ENCODE measurements at places on chromosomes 16 and 17. TPM values are rescaled to one million over a fixed set of nuclear protein-coding genes. Genes with fewer than 3 reads are reported as not detected.

- no peak for DNase-seq
- H3K27ac ChIP-seq = no peak overlapping the region
- H3K4me3 ChIP-seq = no peak overlapping the region
- no peaks in the 10 kb centered on the region for H3K36me3 ChIP-seq
These were observed 12.7 kb upstream of the STAC2 start for GRCh38 chr17:39238311-39238972.

Gene CHST6
- 0.60 TPM for total RNA-seq

DNA sequence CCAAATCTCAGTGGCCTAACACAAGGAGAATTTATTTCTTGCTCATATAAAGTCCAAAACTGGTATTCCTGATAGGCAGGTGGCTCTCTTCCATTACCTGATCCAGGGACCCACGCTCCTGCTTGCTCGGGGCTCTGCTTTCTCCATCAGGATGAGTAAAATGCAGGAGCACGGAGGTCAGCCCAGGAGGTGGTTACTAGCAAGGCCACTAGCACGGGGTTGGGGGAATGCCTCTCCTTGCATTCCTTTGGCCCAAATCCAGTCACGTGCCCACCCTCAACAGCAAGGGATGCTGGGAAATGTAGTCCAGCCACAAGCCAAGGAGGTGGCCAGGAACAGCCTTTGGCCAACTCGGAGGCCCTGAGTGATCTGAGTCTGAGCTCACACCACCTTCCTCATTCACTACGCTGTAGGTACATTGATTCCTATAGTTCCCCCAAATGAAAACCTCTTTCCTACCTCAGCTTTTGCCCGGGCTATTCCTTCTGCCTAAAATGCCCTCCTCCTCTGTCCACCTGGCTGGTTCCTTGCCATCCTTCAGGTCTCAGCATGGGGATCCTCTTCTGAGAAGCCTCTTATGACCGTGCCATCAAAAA, 38.3 kb upstream of the HAPSTR1 start:
- no peaks in the 10 kb centered on the region for H3K27me3 ChIP-seq
- H3K4me1 ChIP-seq = peaks cover 4% of the 10 kb centered on the region
- H3K27ac ChIP-seq = no peak overlapping the region
- H3K4me3 ChIP-seq = no peak overlapping the region

Gene SAMD14
- 15.6 TPM for total RNA-seq

Gene TMEM238L
- not detected for total RNA-seq

Gene PYY
- not detected for total RNA-seq

Gene XYLT1
- 0.78 TPM for total RNA-seq

GRCh38 chr16:19883966-19884485, 622 bp downstream of the GPRC5B start:
- H3K27me3 ChIP-seq = peaks cover 12% of the 10 kb centered on the region
- H3K4me1 ChIP-seq = peaks cover 21% of the 10 kb centered on the region
- H3K36me3 ChIP-seq = no peaks in the 10 kb centered on the region
- peak overlapping the region; percentile 29 for H3K4me3 ChIP-seq
- peak; percentile 15 for DNase-seq

DNA sequence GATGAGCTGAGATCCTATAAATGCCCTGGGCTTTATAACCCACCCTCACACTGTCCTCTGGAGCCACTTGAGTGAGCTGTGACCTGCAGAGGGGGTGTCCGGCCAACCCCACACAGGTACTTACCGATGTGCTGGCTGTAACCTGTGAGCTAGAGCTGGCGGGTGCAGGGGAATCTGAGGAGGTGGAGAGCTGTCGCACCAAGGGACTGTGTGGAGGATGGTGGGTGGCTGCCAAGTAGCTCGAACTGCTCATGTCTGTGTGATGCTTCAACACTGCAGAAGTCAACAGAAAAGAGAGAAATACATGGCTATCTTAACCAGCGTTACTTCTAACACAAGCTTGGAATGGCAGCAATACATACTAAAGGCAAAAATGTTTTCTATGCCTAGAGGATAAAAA, 39.4 kb downstream of the STH start:
- no peaks in the 10 kb centered on the region for H3K27me3 ChIP-seq
- H3K4me1 ChIP-seq = no peaks in the 10 kb centered on the region
- H3K36me3 ChIP-seq = peaks cover 33% of the 10 kb centered on the region
- no peak overlapping the region for H3K4me3 ChIP-seq
- no peak overlapping the region for H3K27ac ChIP-seq

- no peaks in the 10 kb centered on the region for H3K27me3 ChIP-seq
- DNase-seq = no peak
- no peak overlapping the region for H3K27ac ChIP-seq
- peaks cover 7% of the 10 kb centered on the region for H3K4me1 ChIP-seq
- peaks cover 7% of the 10 kb centered on the region for H3K36me3 ChIP-seq
These were observed 11.7 kb upstream of the SREBF1 start for GRCh38 chr17:17848311-17849082.

DNA sequence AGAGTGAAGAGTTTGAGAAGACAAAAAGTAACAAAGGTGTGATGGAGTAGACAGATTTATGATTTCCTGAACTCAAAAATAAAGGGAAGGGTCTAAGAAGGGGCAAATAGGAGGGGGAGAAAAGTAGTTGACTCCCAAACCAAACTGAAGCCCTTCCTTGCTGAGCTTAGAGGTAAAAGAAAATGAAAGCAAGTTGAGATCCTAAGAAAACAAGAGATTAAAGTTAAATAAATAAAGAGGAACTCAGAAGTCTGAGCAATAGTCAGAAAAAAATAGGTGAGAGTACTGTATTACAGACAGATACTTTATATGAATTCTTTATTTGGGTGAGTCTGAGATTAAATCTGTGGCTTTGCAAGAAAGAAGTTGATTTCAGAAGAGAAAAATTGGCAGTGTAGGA, 3.3 kb upstream of the PSMD12 start:
- no peaks in the 10 kb centered on the region for H3K36me3 ChIP-seq
- H3K4me1 ChIP-seq = peaks cover 7% of the 10 kb centered on the region
- H3K27me3 ChIP-seq = no peaks in the 10 kb centered on the region
- DNase-seq = no peak
- no peak overlapping the region for H3K4me3 ChIP-seq

Gene PPP1R9B
- 58.3 TPM for total RNA-seq

Gene KRT31
- total RNA-seq = not detected

GRCh38 chr17:7211491-7212273, 8.0 kb downstream of the DLG4 start:
- no peak overlapping the region for H3K27ac ChIP-seq
- H3K27me3 ChIP-seq = no peaks in the 10 kb centered on the region
- DNase-seq = no peak
- H3K36me3 ChIP-seq = peaks cover 3% of the 10 kb centered on the region

Gene DEXI
- 29.1 TPM for total RNA-seq

- DNase-seq = no peak
- no peak overlapping the region for H3K4me3 ChIP-seq
- H3K27me3 ChIP-seq = no peaks in the 10 kb centered on the region
- H3K27ac ChIP-seq = no peak overlapping the region
These were observed 237.7 kb downstream of the CDH13 start for GRCh38 chr16:82864332-82865040.

DNA sequence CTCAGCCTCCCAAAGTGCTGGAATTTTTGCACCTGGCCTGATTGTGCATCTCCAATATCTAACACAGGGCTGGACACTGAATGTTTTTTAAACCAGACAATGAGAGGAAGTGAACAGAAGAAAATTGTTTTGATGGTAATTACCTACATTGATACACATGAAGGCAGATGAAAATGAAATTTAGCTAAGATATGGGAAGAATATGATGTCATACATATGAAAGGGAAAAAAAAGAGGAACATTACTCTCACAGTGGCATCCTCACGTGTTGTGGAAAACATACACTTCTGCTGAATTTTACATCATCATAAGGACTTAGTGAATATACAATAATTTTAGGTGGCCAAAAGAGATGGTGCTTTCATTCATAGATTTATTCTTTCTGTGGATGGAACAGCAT, 111.7 kb downstream of the SYCE1L start:
- no peak overlapping the region for H3K4me3 ChIP-seq
- no peaks in the 10 kb centered on the region for H3K36me3 ChIP-seq
- DNase-seq = no peak
- no peaks in the 10 kb centered on the region for H3K27me3 ChIP-seq
- H3K4me1 ChIP-seq = peaks cover 22% of the 10 kb centered on the region
- no peak overlapping the region for H3K27ac ChIP-seq

DNA sequence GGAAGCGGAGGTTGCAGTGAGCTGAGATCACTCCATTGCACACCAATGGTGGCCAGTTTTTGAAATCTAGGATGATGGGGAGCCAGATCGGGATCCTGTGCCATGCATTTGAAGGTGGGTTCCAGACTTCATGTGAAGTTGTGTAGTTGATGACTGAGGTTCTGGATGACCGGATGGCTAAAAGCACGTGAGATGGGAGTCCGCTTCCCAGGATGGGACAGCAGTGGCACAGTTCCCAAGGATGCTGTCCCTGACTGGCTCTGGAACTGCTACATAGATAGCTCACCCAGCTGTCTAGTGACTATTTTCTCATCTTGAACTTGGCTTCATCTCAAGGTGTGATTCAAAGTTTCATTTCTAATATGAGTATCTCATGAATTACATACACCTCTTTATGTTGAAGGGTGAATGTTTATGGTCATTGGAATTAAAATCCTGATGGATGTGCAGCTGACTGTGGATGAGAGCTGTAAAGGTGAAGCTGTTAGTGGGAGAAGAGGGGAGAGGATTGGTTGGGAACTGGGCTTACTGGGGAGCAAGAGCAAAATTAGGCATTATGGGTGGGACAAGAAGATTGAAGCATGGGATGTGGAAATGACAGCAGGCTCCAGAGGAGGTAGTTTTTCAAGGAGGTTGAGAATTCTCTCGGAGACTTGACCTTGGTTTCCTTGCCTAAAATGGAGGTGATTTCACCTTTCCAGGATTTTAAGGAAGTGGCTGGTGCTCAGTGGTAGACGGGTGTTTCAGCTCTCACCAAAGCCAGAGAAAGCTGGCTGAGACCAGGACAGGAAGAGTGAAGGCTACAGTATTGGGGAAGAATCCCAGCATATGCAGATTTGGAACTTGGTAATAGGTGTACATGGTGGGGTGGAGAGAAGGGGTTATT, 8.2 kb downstream of the TUFM start:
- no peak overlapping the region for H3K27ac ChIP-seq
- no peak for DNase-seq
- H3K4me1 ChIP-seq = no peaks in the 10 kb centered on the region
- H3K4me3 ChIP-seq = no peak overlapping the region

Gene OR2C1
- total RNA-seq = not detected

DNA sequence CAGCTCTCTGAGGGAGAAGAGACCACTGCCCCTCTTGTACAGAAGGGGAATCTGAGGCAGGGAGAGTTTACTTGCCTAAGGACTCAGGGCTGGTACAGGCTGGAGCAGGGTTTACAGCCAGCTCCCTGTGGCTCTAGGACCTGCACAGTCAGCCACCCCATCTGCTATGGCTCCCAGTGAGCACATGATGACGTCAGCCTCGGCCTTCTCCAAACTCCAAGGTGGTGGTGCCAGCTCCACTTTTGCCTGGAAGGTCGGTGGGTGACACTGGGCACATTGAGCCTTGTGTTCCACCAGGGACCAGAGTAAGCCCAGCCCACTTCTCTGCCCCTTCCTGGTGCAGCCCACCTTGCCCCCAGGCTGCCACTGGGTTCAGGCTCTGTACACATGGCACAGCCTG, 202.2 kb downstream of the ENGASE start:
- H3K27me3 ChIP-seq = no peaks in the 10 kb centered on the region
- H3K36me3 ChIP-seq = no peaks in the 10 kb centered on the region
- H3K4me3 ChIP-seq = no peak overlapping the region

DNA sequence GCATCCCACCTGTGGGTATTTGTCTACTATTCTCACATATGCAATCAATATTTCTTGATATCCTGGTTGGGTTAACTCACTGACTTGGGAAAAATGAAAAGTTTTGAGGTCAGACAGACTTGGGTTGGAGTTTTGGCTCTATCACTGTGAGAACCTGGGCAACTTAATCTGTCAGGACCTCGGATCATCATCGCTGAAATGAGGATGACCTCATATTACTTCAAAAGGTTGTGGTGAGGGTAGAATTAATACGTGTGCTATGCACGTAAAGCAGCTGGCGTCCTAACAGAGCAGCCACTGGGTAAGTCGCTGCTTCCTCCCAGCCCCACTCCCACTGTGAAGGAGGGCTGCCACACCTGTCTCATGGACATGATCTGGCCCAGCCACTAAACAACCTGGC, 57.3 kb downstream of the COG7 start:
- H3K4me3 ChIP-seq = no peak overlapping the region
- peaks cover 3% of the 10 kb centered on the region for H3K36me3 ChIP-seq
- no peaks in the 10 kb centered on the region for H3K27me3 ChIP-seq
- H3K4me1 ChIP-seq = peaks cover 15% of the 10 kb centered on the region

Gene TMC8
- total RNA-seq = 1.3 TPM

Gene CCDC102A
- total RNA-seq = 7.8 TPM

- H3K27ac ChIP-seq = no peak overlapping the region
- H3K36me3 ChIP-seq = no peaks in the 10 kb centered on the region
- no peaks in the 10 kb centered on the region for H3K27me3 ChIP-seq
- peaks cover 9% of the 10 kb centered on the region for H3K4me1 ChIP-seq
- no peak overlapping the region for H3K4me3 ChIP-seq
These were observed 59.8 kb downstream of the CYTH1 start for GRCh38 chr17:78722246-78722761.

- no peak overlapping the region for H3K27ac ChIP-seq
- no peak for DNase-seq
- H3K4me1 ChIP-seq = no peaks in the 10 kb centered on the region
- H3K27me3 ChIP-seq = peaks cover 15% of the 10 kb centered on the region
- H3K4me3 ChIP-seq = no peak overlapping the region
These were observed 7.9 kb downstream of the STAC2 start for GRCh38 chr17:39217734-39218369.

Gene CENPT
- 60.3 TPM for total RNA-seq

Gene KRT13
- not detected for total RNA-seq

- H3K27me3 ChIP-seq = no peaks in the 10 kb centered on the region
- DNase-seq = no peak
- no peak overlapping the region for H3K4me3 ChIP-seq
- peaks cover 13% of the 10 kb centered on the region for H3K4me1 ChIP-seq
- H3K36me3 ChIP-seq = no peaks in the 10 kb centered on the region
These were observed 48.9 kb downstream of the RABEP1 start for GRCh38 chr17:5330981-5331380.

Gene TNFSF13
- total RNA-seq = 5.4 TPM

Gene P2RX1
- not detected for total RNA-seq

GRCh38 chr16:3816326-3816725, 64.2 kb downstream of the CREBBP start:
- H3K27ac ChIP-seq = no peak overlapping the region
- H3K4me1 ChIP-seq = peaks cover 17% of the 10 kb centered on the region
- no peak for DNase-seq

Gene CMTM3
- 83.6 TPM for total RNA-seq

- peaks cover 5% of the 10 kb centered on the region for H3K4me1 ChIP-seq
- H3K36me3 ChIP-seq = no peaks in the 10 kb centered on the region
- H3K4me3 ChIP-seq = no peak overlapping the region
These were observed 5.3 kb upstream of the NSMCE1 start for GRCh38 chr16:27273670-27274423.

DNA sequence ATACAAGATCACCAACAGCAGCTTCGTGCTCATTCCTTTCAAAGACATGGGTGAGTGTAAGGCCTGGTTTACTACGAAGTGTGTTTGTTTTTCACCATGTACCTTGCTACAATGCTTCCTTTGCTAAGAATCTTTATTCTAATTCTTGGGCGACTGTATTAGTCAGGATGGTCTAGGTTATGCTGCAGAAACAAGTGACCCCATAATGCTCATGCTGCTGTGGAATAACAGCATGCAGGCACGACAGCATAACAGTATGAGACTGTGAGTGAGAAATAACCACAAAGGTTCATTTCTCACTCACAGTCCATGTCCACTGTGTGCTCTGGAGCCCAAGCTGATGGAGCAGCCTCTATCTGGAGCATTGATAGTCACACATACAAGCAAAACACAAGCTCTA, 38.0 kb downstream of the TMC7 start:
- no peak overlapping the region for H3K4me3 ChIP-seq
- no peaks in the 10 kb centered on the region for H3K27me3 ChIP-seq
- no peak overlapping the region for H3K27ac ChIP-seq
- H3K4me1 ChIP-seq = no peaks in the 10 kb centered on the region

GRCh38 chr17:58666858-58667267, 25.0 kb downstream of the TEX14 start:
- H3K4me3 ChIP-seq = peak overlapping the region; percentile 12
- DNase-seq = peak; percentile 76
- peak overlapping the region; percentile 18 for H3K27ac ChIP-seq
- H3K27me3 ChIP-seq = no peaks in the 10 kb centered on the region

All from endothelial cell of umbilical vein (primary cell).